ENCODE measurements at places on chromosomes 7 and 10.

- DNase-seq, result no peak
Measured at GRCh38 chr7:145293228-145293701, 457.4 kb upstream of the TPK1 start.

DNA sequence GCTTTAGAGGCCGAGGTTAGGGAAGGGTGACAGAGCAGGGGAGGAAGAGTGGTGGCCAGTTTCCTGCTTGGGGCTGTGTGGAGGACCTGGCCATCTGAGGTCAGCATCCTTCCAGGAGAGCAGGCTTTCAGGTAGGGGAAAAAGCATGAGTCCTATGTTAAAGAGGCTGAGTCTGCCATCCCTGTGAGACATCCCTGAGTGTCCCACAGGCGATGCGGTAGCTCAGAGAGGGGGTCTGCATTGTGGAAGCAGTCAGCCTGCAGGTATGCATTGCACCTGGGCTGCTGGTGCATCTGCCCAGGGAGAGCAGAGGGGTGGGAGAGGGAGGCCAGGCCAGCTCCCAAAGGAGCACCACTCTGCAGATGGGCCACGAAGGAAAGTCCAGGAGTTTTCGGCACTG lies 282.1 kb upstream of the ZNF32 start:
- no peak for DNase-seq

GRCh38 chr10:57507788-57508187 lies 759.9 kb downstream of the IPMK start:
- no peak for DNase-seq

- DNase-seq, result no peak
Measured at GRCh38 chr7:107949443-107949935, 53.5 kb downstream of the LAMB1 start.

GRCh38 chr10:114048472-114048871 lies 4.8 kb downstream of the ADRB1 start:
- no peak for DNase-seq

DNA sequence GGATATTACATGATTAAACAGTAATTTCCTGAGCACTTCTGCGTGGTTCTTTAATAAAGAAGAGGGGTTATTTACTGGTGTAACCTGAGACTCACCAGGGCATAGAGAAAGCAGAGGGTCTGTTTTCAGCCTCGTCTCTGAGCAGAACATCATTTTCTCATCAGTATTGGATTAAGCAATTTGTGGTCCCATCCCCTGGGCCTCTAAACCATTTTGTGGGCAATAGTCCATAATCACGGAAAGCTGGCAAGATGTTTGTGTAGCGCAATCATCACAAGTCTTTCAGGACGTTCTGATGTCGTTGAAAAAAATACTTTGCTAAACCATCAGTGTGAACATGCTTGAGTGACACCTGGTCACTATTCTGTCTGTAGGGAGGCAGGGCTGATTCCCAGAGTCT lies 37.1 kb upstream of the SEC61G start:
- DNase-seq, result no peak

- no peak for DNase-seq
Measured at GRCh38 chr7:32070406-32071360, at the start of gene PDE1C. TSS of gene PDE1C (minus strand) at chr7:32070407.

GRCh38 chr10:4786043-4786839 lies 39.8 kb upstream of the AKR1E2 start:
- no peak for DNase-seq

- no peak for DNase-seq
Measured at GRCh38 chr10:69739634-69740033, 62.1 kb upstream of the COL13A1 start.
